Gastrocnemius medialis (tissue), 4 donors: ENCODE measurements at places on chromosomes 16 and 17. TPM values are rescaled to one million over a fixed set of nuclear protein-coding genes. Genes with fewer than 3 reads are reported as not detected.

GRCh38 chr16:71854369-71854948 is 8.7 kb downstream of the ATXN1L start:
- DNase-seq: no peak

GRCh38 chr17:76153202-76153601 is 12.2 kb upstream of the FOXJ1 start:
- no peak for DNase-seq

- no peak for DNase-seq
Observed at GRCh38 chr17:77330602-77331081, 189.9 kb downstream of the SEC14L1 start.

GRCh38 chr17:34974179-34974578 is 6.1 kb upstream of the LIG3 start:
- DNase-seq: no peak

DNA sequence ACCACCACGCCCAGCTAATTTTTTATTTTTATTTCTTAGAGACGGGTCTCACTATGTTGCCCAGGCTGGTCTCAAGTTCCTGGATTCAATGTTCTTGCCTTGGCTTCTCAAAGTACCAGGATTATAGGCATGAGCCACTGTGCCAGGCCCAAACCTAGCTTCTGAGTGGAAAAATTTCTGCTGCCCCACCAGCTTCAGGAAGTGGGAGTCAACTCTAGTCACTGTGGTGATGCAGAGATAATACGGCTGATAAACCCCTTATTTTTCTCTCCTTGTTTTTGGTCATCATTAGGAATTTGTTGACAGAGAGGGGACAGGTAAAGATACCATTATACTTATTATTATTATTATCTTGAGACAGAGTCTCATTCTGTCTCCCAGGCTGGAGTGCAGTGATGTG is 27.8 kb upstream of the PHOSPHO1 start:
- DNase-seq: no peak

GRCh38 chr17:55642741-55643140 is 79.9 kb downstream of the TMEM100 start:
- DNase-seq: no peak

GRCh38 chr17:61168506-61168905 is 231.1 kb upstream of the TBX2 start:
- no peak for DNase-seq

- DNase-seq: no peak
Observed at GRCh38 chr17:62625184-62625869, 2.1 kb upstream of the MRC2 start.

DNA sequence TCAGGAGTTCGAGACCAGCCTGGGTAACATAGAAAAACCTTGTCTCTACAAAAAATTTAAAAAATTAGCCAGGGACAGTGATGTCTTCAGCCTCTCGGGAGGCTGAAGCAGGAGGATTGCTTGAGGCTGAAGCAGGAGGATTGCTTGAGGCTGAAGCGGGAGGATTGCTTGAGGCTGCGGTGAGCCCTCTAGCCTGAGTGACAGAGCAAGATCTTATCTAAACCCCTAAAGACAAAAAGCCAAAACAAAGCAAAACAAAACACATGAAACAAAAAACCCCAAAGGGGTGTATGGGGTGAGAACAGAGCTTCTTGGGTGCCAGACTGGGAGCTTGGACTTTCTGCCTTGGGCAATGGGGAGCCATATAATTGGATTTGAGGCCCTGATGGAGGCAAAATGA is 2.6 kb downstream of the SPNS3 start:
- no peak for DNase-seq

DNA sequence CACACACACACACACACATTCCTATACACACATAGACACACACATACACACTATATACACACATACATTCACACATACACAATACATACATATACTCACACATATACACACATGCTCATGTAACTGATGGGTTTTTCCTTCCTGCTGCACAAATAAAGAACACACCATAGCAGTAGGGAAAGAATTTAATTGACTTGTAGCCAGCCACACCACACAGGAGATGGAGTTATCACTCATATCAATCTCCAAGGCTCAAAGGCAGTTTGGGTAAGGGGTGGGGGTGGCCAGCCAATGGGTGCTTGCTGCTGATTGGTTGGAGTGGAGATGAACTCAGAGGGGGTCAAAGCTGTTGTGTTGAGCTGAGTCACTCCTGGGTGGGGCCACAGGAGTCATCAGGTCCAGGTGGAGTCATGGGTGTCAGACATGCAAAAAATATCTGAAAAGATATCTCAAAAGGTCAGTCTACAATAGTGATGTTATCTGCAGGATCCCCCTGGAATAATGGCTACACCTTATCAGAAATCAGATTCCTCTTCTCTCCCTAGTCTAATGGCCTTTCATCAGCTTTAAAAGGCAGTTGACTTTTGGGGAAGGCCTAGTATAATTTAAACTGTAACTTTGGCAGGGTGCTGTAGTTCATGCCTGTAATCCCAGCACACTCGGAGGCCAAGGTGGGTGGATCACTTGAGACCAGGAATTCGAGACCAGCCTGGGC is 46.1 kb downstream of the WSB1 start:
- no peak for DNase-seq

GRCh38 chr17:12230481-12231354 is 210.0 kb downstream of the MAP2K4 start:
- DNase-seq: no peak

- no peak for DNase-seq
Observed at GRCh38 chr16:88973007-88973410, 4.0 kb downstream of the CBFA2T3 start.

- DNase-seq: no peak
Observed at GRCh38 chr16:78060295-78060694, 37.9 kb downstream of the CLEC3A start.

GRCh38 chr17:74758848-74759168 is 10.4 kb downstream of the NHERF1 start:
- no peak for DNase-seq

DNA sequence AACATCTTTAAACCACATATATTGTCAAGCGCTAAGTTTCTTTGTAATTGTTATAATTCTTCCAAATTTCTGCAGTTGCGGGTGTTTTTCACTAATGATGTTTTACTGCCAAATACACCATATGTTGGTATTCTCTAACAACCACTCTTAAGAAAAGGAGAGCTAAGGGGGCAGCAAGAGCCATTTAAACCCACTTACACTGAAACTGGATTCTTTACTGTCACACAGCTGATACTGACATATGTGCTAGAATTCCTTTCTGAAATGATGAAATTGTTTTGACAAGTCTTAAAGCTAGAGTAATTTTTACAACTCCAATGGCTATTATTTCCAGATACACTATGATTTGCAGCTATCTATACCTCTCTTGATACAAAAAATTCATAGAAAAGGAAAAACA is 483.1 kb downstream of the CDH11 start:
- DNase-seq: no peak

- no peak for DNase-seq
Observed at GRCh38 chr16:52677501-52677900, 130.6 kb upstream of the TOX3 start.

DNA sequence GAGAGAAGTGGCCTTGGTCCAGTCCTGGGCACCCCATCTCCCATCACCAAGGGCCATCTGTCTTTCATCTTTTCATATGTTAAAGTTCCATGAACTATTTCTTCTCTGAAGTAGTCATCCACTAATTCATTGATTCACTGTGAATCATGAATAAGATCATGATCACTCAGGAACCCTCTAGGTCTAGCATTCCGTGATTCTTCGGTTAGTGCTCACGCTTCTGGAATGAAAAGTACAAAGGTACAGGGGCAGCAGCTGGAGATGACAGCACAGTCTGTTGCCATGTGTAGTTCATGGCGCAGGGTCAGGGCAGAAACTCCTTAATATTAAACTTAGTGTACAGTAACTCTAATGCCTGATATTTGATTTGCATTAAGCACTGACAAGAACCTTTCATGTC is 127.1 kb downstream of the CDH13 start:
- no peak for DNase-seq

Gene ZACN
- total RNA-seq: not detected

Gene BAIAP3
- total RNA-seq: 1.2 TPM

Gene SP6
- total RNA-seq: not detected

Gene CDRT15L2
- not detected for total RNA-seq

Gene ABI3
- total RNA-seq: 1.2 TPM

Gene TMEM92
- total RNA-seq: not detected

Gene SMIM5
- not detected for total RNA-seq
